Activated T-cell treated with anti-CD3 and anti-CD28 coated beads for 4 hours (primary cell): ENCODE measurements at places on chromosomes 3 and 15.
A peak's percentile ranks its signal among the peaks of the same experiment; 100 is the strongest.

DNA sequence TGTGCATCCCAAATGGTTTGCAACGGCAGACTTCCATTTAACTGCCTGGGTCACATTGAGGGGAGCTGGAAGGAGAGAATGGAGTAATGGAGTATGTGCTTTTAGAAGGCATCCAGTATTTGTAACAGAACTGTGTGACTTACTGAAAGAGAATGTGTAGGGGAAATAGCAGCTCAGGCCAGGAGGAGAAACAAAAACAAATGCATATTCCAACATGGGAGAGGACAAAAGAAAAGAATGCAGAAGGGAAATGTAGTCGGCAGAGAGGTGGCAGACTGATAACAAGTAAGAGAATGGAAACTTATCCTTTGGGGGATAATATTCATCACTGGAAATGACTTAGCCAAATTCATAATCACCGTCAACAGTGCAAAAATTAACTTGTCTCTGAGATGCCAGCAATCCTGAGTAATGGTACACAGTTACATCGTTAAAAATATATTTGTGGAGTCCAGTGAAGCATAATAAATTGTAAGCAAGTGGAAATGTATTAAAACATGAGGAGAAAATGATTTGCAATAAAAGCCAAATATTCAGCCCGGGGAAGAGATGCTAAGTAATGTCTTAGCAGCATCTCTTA lies 294.9 kb upstream of the SGO1 start:
- DNase-seq: no peak

DNA sequence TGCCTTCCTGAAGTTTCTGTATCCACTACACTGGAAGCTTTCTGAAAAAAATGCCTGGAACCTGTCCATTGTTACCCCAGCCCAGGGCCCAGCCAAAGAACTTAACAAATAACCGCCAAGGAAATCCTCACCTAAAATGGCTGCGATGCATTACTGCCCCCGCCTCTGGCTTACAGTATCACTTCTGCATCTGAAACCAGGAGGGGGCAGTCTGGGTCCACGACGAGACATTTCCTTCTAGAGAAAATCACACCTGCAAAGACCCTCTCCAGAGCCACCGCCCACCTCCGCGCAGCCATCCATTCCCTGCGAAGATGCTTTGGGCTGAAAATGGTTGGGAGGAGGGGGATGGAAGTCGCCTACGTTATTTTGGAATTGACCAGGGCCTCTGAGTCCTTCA lies 22.4 kb upstream of the CELF6 start:
- peak; percentile 17 for DNase-seq

GRCh38 chr3:46193436-46193835 lies 14.7 kb downstream of the CCR1 start:
- DNase-seq: no peak

GRCh38 chr3:128376516-128376915 lies 90.2 kb downstream of the DNAJB8 start:
- DNase-seq: no peak

DNA sequence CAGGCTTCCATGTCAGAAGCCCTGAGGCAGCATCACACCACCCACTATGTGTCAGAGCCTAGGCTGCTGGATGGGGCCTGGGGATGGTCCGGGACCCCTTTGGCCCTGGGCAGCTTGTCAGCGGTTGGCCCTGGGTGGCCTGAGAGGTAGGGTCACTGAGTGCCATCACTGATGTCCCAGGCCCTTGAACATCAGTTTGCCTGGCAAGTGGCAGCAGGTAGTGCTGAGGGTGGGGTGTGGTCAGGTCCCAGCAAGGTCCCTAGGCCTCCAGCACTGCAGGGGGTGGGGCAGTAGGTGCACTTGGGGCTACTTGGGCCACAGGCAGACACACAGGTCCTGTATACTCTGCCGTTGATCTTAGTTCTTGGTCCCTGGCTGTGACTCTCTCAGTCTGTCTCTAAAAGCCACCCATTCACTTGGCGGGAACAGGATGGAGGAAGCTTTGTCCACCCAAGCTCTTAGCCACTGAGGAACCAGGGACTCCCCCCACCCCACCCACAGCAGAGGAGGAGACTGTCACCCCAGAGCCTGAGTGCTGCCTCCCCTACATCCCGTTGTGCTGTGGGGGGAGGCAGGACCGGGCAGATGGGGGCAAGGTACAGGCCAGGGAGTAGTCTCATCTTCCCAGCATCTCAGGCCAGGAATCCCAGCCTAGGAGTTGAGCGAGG lies 5.8 kb downstream of the GNAI2 start:
- no peak for DNase-seq

- DNase-seq: no peak
Observed at GRCh38 chr3:172918568-172919296, 168.2 kb downstream of the ECT2 start.

DNA sequence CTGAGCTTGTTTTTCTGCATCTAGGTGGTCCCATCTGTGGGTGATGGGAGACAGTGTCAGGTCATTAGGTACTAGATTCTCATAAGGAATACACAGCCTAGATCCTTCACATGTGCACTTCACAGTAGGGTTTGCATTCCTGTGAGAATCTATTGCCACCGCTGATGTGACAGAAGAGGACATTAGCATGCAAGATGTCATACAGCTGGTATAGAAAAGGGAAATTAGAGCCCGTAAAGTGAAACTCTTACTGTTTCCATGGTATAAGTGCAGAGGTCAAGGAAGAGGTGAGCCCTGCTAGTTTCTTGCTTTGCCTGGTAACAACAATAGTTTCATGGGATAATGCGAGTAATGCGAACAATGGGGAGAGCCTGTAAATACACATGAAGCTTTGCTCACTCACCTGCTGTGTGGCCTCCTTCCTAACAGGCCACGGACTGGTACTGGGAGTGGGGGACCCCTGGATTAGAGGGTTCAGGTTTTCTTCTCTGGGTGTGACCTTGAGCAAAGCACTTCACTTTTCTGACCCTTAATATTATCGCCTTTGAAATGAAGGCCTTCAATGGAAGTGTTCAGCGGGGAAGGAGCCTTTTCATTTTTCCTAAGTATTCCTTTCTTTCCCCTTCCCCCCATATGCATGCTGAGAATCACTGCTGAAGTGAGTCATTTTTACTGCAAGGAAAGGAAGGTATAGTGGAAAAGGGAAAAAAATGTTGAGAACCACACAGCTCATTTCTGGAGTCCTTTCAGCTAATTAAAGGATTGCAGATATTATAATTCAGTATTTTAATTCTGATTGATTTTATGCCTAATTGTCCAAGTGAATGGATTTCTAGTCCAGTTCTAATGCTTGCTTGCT lies 286.4 kb downstream of the UBE2E2 start:
- no peak for DNase-seq

DNA sequence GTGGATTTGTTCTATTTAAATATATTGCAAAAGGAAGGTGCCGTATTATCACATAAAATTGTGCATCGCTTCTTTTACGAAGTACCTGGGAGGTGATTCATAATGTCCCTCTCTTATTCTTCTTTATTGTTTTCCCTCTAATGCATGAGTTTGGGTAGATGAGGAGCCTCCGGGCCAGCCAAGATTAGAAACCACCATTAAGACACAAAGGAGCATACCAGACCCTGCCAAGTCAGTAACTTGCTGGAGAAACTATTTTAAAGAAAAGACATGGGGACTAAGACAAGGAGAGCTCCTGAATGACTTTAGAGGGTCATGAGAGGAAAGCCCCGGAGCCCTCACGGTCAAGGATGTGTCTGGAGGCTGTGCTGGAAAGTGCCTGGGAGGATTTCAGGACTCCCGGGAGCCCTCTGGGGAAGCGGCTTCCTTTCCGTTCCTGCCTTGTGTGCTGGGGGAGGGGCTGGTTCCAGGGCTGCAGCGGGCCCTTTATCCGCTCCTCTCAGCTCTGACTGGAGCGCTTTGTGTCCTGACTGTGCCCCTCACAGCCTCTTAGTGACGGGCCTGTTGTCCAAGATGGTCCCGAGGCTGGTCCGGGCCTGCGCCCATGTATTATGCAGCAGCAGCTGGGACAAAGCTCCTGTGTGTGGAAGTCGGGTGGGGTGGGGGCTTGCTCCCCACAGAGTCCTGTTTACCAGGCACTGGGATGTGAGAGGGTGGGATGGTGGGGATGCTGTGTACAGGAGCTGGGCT lies 35.7 kb downstream of the CORO2B start:
- no peak for DNase-seq

DNA sequence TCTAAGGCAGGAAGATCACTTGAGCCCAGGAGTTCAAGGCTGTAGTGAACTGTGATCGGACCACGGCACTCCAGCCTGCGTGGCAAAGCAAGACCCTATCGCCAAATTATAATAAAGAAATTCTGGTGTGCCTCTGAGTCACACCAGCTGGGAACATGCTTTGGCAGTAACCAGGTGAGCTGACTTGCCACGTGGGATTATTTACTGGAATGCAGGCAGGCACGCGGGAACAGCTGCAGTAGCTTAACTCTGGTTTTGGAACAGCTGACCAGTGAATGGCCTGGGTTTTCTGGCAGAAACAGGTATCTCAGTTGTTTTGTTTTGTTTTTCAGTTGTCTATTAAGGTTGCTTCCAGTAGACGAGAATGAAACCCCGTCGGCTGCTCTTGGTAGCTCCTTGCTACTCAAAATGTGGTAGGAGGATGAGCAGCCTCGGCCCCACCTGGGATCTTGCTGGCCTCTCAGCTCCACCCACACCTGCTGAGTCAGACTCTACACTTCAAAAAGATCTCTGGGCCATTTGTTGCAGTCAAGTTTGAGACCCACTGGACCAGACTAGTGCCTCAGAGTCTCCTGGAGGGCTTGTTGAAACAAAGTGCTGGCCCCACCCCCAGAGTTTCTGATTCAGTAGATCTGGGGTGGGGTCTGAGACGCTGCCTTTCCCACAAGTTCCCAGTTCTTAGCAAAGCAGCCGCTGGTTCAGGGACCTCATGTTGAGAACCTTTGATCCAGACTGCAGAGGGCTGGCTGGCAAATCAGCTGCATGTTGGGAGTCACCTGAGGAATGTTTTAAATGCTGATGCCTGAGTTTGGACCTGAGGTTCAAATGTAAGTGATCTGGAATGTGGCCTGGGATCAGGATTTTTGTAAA lies 26.6 kb downstream of the IDH2 start:
- no peak for DNase-seq

GRCh38 chr3:170703121-170703588 lies 117.3 kb upstream of the SLC7A14 start:
- DNase-seq: no peak

GRCh38 chr3:10474275-10474646 lies 31.1 kb downstream of the ATP2B2 start:
- no peak for DNase-seq

DNA sequence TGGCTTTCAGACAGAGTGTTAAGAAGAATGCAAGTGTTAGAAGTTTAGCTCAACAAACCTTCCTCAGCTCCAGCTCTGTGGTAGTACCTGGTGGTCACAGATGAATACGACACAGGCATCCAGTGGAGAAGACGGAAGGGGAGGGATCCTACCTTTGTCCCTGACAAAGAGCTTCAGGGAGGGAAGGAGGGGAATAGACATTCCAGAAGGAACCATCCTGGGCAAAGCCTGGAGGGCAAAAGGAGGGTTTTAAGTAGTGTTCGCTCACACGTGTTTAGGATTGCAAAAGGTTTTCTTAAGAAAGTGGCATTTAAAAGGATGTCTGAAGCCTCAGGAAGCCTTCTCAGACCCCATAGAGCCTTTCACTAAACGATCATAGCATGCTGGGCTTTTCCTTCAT lies 2.8 kb downstream of the CHCHD4 start:
- no peak for DNase-seq

DNA sequence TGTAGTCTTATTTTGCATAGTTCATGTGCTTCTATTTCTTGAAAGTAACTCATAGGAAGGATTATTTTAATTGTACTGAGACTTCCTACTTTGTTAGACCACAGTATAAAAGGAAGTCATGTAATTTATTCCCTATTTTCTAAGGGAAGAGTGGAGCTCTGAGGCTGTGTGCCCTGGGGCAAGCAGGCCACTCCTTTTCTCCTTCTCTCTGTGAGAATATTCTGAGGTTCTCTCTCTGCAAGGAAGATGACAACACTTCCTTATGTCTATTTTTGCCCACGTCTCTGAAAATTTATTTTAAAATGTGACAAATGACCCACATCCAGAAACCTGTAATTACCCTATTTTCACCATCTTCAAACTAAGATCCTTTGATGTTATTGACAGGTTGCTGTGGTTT lies 11.0 kb downstream of the KCTD6 start:
- DNase-seq: no peak

DNA sequence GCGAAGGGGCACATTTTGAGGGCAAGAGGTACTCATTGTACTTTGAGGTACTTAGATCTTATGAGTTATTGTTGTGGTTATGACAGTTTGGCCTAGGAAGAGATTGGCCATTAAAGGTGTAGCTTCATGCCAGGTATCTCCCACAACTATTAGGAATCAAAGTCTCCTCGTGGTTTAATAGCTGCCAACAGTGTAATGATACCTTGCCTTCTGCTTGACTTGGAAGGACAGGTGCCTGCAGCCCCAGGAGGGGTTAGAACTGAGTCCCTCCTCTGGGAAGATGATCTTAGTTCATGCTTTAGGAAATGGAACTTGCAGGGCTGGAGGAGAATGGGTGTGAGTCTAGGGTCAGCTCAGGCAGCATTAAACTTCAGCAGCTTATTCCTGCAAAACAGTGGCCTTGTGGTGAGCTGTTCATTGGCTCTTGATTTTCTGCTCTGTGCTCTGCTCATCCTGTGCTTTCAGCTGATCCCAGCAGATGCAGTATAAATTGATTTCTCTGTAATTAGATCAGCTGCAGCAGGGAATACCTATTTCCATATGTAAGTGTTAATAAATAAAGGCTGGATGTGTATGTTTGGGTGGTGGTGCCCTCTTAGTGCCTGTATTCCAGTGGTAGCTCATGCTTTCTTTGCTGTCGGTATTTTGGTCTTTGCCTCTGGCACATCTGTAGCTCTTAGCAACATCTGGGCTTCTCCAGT lies 40.5 kb downstream of the ZNF609 start:
- no peak for DNase-seq

DNA sequence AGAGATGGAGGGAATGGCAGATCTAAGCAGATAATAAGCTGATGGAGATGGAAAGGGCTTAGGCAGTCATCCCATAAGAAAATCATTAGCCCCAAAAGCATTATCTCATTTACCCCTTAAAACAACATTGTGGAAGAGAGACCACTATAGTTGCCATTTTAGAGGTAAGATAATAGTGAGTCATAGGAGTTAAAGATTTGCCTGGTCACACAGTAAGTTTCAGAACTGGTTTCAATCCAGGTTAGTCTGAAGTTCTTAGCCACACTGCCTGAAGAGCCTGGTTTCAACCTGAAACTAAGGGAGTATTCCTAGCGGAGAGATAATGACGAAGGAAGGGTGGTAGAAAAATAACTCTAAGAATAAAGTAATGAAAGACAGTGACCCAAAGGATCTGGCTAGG lies 13.0 kb upstream of the UBR1 start:
- no peak for DNase-seq

- no peak for DNase-seq
Observed at GRCh38 chr3:177460047-177460446, 262.8 kb upstream of the TBL1XR1 start.

DNA sequence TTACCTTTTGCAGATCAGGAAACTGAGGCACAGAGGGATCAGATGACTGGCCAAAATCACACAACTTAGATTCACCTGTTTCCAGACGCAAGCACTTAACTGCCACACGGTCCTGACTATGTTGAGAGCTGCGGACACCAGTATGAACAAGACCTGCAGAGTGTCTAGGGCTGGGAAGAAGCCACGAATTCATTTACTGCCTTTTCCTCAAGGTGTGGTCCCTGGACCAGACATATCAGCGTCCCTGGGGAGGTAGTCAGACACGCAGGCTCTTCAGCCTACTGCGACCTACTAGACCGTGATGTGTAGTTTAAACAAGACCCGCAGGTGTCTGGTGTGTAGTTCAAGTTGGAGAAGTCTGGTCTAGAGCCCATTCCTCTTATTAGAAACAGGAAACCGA lies 541 bp upstream of the SLC6A11 start:
- no peak for DNase-seq
